ENCODE measurements at places on chromosomes 1 and 21.
A peak's percentile ranks its signal among the peaks of the same experiment; 100 is the strongest.

DNA sequence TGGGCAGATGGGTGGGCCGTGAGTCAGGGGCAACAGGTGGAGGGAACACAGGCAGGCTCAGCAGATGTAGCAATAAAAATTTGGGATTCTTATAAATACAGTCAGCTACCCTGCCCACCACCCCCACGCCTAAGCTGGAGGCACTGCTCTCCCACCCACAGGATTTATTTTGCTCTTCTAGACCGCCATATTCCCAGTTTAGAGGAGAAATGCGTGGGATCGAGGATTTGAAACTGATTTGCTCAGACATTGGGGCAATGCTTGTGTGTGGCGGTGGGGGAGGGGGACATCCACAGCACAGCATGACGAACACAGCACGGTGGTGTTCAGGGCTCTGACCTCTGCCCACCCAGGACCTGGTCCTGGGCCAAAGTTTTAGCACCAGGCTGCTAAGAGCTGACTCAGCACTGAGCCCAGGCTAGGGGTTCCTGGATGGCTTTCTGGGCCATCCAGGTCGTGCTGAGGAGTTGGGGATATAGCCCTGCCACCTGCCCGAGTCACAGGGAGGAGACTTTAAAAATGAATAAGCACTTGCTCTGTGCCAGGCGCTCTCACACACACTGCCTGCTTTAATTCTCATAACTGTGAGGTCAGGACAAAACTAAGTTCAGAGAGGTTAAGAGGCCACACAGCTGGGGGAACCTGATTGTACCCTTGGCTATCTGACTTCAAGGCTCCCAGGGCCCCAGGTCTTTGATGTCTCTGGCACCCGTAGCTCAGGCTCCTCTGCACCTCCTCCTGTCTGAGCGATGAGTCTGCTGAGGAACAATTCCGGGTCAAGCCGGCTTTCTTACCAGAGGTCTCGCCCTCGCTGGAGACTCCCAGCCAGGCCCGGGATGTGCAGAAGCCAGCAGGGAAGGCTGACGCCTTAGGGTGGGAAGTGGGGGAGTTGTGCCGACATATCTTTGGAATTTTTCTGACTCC, 29.4 kb upstream of the CSF1 start:
- no peak for DNase-seq

GRCh38 chr1:1344655-1345361, 4.4 kb downstream of the DVL1 start:
- DNase-seq = peak; percentile 64

DNA sequence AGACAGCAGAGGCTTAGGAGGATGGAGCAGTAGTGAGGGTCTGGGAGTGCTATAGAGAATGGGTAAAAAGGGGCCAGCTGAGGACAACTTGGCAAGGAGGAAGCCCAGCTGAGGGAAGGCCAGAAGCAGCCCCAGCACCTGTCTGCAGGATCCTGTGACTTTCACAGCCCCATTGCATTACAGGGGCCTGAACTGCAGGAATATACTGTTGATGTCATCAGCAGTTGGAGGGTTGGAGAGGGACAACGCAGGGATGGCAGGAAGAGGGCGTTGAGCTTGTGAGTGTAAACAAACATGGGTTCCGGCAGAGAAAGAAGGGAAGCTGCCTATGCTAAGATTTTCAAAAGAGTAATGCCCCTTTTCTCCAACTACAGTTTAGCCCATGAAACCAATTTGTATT, 628.5 kb downstream of the SMYD3 start:
- no peak for DNase-seq

DNA sequence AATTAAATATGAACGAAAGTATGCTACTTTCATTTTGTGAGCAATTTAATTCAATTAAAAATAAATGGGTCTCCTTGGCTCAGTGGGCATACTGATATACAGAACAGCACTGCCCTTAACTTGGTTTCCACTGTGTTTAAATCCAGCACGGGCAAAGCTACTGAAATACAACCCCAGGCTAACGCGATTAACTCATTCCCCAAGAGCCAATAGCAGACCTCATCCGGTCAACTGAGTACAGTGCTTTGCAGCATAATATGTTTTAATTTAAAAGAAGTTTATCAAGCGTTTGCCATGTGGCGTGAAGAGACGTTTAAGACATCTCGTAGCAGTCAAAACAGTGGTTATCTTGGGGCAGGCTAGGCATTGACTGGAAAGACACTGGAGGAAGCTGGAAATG, 118.6 kb downstream of the PROX1 start:
- no peak for DNase-seq

DNA sequence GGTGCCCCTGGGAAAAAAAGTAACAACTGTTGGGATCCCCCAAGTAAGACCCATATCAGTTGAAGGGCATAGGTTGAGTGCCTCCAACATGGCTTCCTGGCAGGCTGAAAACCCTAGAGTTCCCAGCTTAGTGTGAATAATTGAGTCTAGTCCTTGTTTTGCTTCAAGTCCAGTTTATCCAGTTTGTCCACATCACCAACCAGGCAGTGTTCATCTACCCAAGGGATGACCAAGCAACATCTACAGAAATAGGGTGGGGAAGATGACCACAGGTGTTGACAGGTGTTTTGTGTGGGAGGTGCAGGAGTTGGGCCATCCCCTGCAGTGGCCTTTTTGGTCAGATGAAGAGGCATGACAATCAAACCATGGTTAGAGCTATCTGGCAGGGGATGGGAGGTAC, 54.3 kb upstream of the ERO1B start:
- DNase-seq = no peak

DNA sequence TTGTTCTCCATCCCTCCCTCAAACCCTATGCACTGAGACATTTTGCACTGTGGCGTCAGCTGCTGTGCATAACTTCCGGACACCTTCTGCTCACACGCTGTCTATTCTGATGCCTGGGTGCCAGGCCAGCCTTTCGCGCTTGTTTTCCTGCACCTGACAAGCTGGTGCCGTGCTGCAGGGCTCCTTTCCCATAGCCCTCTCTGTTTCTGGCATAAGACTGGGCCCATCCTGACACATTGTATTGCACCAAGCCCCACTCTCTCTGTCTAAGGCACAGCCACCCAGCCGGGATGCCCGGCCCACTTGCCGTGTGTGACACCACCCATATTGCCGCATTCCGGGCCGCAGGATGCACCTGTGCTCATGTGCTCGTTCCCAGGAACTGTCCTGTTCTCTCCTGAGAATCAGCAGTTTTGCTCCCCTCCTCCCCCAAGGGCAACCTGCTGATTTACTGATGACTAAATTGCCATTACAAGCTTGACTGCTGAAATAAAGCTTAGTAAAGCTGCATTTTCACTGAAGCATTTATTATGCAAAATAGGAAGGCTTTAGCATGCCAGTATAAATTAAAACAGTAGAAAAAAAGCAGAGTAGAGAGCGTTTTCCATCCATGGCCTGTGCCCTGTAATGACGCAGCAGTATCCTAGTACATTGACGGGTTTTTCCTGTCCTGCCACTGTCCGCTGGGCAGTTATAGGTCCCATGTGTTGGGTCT, 88.0 kb downstream of the CD247 start:
- DNase-seq = peak; percentile 37

- no peak for DNase-seq
Measured at GRCh38 chr1:201528631-201529252, 10.2 kb upstream of the NAV1 start.

DNA sequence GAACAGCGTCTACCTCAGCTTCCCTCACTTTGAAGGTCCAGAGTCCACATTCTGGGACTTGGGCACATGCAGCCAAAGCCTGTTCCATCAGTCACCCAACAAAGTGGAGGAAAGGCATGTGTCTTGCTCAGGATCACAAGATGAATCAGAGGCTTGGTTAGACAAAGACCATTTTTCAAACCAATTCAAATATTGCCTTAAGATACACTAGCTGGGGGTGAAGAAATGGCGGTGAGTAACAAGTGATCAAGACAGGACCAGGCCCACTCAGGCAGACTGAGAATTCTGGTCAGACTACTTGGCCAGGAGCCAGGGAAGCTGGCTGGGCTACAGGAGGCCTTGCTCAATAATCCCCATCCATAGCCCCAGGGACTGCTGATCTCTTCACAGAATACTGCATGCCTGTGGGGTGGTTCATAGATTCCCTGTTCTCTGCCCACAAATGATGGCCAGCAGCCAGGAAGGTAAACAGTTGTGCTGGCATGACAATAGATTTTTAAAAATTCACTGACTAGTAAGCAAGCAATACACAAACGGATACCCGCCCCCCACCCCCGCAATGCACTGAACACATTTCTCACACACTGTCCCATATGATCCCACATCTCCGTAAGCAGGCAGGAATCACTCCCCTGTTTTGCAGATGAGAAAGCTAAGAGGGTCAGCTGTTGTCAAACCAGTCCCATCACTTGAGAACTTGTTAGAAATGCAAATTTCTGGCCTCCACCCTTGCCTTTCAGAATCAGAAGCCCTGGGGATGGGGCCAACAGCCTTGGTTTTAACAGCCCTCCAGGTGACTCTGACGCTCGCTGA, 27.2 kb downstream of the ERI3 start:
- DNase-seq = no peak

DNA sequence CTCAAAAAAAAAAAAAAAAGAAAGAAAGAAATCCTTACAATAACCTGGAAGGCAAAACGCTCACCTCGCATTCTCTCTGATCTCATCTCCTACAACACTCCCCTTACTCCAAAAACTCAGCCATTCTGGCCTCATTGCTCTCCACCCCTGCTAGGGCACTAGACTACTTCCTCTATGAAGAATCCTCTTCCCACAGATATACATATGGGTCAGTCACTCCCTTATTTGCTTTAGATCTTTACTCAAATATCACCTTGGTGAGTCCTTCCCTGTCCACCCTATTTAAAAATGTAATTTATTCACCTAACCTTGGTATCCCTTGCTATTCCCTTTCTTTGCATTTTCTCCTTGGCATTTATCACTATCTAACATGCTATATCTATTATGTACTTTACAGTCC, 24.6 kb upstream of the KIF1B start:
- DNase-seq = no peak

DNA sequence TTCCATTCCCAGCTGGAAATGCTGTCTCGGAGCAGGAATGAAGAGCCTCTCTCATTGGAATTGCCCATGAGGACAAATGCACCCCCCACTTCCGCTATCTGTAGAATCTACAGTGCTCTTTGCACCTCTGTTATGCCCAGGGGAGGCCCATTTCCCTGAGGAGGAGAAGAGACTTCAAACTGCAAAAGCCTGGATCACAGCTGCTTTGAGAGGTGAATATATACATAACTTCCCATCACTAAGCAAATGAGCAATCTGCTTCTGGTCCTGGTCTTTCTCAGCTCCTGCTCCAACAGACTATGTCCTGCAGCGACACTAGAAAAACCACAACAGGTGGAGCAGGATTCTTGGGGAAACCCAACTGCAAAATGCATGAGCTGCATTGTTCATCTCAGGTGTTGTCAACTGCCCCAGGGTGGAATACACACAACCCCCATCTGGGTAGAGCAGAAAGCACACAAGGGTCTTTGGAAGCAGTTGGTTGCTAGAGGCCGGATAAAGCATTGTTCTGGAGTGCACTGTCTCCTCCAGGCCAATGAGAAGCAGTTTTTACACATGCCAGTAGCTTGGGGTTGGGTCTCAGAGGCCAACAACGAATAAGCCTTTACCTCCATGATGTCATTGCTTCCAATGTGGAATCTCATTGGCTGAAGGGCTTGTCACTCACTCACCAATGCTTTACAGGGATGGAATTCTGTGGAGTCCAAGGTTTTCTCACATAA, 67.7 kb upstream of the RAB4A start:
- DNase-seq = no peak

GRCh38 chr1:228345201-228345930, 61.3 kb downstream of the TRIM11 start:
- no peak for DNase-seq

GRCh38 chr1:39485046-39485803, 6.2 kb upstream of the BMP8A start:
- DNase-seq = no peak

DNA sequence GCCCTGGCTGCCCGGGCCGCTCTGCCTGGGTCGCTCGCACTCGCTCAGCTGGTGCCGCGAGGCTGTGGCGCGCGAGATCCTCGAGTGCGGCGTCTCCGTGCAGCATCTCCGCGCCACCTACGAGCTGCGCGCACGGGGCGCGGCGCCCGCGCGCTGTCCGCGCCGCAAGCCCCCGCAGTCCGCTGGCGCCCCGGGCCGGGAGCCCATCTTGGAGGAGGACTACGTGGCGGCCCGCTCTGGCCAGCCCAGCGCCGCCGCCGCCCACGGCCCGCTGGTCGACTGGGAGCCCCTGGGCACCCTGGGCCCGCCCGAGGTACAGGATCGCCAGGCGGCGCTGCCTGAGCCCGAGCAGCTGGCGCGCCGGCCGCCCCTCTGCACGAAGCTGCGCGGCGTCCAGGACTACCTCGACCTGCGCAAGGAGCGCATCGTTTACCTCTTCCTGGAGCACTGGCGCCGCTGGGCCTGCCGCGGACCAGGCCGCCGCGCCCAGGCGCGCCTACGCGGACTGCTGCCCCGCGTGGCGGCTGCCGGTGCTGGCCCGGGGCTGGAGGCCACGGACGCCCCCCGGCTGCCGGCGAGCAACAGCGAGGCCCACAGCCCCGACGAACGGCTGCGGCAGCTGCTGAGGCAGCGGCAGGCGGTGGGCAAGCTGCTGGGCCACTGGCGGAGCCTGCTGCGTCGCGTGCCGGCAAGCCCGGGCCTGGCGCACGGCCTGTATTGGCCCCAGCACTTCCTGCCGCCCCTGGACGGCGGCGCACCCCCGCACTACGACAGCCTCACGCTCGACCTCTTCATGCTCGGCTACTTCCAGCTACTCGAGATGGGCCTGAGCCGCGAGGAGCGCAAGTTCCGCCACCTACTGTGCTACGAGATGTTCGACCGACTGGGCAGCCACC, 10.9 kb downstream of the TNFRSF25 start:
- DNase-seq = peak; percentile 71

- no peak for DNase-seq
Measured at GRCh38 chr1:230169454-230170152, 102.6 kb downstream of the GALNT2 start.

- DNase-seq = no peak
Measured at GRCh38 chr21:34519016-34519415, 7.0 kb upstream of the KCNE1 start.

GRCh38 chr1:76727520-76727919, 139.8 kb upstream of the ST6GALNAC5 start:
- DNase-seq = no peak

- no peak for DNase-seq
Measured at GRCh38 chr1:100452641-100453040, 85.3 kb upstream of the GPR88 start.

DNA sequence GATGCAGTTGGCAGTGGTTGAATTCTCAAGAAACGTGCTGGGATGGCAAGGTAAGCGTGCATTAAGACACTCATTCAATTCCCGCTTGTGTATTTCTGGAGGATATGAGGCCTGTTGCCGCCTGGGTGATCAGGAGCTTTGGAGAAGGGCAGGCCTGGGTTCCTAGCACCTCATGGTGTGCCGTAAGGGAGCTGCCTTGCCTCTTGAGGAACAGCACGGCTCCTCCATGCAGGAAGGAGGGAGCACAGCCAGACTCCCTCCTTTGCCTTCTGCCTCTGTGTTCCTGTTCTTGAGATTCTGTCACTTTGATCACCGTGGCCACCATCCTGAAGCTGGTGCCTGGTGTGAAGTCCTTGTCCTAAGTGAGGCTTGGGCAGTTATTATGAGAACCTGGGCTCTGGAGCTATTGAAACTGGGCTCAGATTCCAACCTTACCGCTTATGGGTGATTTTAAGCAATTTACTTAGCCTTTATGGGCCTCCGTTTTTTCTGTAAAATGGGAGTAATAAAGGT, 18.3 kb downstream of the SLFNL1 start:
- DNase-seq = no peak

Data from CD4-positive, alpha-beta T cell treated with Interleukin-17A for 4 hours (primary cell).